ENCODE measurements at places on chromosomes 7 and 10. TPM values are rescaled to one million over a fixed set of nuclear protein-coding genes. Genes with fewer than 3 reads are reported as not detected.

DNA sequence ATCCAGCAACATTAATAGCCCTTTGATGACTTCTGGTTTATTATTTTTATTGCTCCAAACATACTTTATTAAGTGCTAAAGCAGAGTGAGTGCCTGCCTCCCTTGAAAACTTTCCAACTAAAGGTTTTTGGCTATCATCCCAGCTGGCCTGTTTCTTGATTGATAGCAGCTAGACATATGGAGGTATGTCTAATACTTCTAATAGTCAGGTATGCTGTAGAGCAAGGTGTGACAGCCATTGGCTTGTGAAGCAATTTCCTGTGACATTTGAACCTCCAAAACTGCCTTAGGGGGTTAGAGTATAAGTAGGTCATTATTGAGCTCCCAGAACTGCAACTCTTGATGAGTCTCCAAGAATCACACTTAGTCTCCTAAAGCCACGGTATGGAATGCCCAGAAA lies 55.8 kb downstream of the LOXL4 start:
- DNase-seq = no peak

CUBN gene
- 5.3 TPM for total RNA-seq

DNA sequence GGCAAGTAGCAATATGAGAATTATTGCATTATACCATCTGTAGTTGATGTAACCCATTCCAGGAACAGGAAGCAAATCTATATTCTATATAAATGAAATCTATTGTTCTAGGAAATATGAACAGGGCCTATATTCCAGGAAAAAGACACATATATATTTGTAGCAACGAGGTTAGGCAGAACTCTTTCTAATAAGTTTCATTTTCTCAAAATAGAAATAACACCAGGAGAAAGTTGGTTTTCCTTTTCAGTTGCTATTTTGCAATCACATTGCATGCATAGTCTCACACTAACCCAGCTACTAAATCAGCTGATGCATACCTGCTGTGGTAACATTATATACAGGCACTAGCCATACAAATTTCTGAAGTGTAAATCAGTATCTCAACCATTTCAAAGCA lies 6.2 kb upstream of the IFIT2 start:
- no peak for DNase-seq

DNA sequence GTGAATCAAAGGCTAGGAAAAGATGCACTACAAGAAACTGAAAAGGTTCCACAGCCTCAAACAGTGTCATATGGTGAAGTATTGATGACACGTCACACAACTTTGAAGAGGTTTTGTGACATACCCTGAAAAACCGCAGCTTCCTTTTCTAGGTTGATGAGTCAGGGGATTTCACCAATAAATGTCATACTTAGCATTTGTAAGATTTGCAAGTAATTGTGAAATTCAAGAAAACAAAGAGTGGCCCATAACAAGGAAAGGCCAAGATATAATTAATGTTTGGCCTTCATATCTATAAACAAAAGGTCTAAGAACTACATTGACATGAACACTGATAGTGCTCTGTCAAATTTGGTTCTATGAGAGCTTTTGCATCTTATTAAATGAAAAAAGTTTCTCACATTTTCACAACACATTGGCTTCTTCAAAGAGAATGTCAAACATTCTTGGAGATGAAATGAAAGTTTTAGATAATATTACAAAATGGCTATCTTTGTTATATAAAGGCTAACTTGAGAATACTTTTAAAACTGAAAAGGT lies 62.0 kb upstream of the NAMPT start:
- DNase-seq = peak; percentile 16

DNA sequence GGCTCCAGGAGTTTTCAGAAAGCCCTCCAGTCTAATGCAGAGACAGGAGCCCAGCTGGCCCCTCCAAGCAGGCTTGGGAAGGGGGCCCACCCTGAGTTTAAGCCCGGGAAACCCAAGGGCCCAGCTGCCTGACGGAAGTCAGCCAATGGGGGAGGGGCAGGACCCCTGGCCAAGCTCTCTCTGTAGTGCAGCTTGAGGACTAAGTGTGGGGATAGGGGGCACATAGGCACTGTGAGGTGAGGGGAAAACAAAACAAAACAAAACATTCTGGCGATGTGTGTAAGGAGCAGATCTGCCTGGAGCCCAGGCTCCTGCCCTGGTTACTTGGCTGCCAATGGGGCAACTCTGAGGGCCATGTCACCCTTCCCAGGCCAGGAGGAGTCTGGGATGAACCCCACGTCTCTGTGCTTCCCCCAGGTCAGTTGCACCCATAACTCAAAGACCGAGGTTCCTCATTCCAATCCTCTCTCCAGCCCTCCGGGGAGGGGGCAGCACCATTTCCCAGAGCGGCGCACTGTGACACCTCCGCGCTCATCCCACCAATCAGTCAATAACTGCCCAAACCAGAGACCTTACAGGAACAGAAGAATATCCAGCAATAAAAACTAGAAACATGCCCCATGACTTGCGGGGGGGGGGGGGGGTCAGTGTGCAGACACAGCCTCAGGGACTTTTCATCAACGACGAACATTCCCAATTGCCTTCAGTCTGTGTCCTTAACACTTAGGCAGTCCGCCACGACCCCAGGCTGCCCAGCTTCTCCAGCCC lies 1.7 kb downstream of the CXCL12 start:
- DNase-seq = no peak

PDZD7 gene
- 0.65 TPM for total RNA-seq

DNA sequence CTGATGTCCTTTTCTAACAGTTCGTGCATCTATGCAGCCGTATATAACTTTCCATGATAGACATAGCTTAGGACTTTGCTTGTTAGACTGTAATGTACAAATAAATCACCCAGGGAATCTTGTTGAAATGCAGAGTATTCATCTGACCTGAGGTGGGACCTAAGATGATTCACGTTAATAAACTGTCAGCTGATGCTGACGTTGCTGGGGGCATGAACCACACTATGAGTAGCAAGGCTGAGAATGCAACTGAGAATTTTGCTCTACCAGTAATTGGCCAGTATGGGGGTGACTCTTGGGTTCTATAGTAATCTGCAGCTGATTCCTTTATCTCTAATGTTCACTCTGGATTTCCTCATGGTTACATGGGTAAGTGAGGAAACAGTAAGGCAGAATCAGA lies 130.1 kb upstream of the MALRD1 start:
- no peak for DNase-seq

PODXL gene
- total RNA-seq = 0.47 TPM

DNA sequence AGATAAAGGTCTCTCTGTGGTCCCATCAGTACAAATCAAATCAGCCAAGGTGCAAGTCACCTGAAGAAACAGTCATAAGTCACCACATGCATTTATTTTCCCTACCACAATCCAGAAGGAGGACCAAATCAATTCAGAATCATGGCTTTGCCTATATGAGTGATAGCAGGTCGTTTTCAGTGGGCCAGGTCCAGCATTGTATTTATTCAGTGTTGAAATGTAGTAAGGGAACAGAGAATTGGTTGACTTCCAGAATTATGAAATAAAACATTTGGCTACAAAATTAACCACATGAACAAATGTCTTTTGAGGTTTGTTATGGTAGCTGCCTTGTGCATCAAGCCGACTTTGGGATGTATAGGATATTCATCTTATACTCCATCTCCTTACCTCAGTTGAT lies 88.4 kb downstream of the POLR1F start:
- no peak for DNase-seq

GRCh38 chr10:7297094-7297493 lies 113.7 kb downstream of the SFMBT2 start:
- no peak for DNase-seq

GRCh38 chr7:116159711-116160110 lies 50.6 kb upstream of the TES start:
- DNase-seq = no peak

- DNase-seq = no peak
Observed at GRCh38 chr7:52940481-52940880, 95.0 kb upstream of the POM121L12 start.

DNA sequence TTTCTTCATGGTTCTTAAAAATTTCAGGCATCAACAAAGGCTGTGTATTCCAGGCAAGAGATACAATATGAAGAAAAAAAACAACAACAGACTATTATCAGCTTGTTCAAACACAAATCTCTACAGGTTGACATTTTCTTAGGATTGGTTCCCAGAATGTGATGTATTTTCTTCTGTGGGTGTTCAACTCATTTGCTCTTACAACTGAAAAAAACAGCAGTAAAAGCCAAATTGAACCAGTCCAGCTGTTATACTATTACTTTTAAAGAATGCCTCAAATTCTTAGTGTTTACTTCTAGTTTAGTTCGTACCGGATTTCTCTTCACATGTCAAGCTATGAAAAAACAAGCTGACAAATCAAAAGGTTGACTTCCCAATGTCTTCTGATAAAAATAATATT lies 60.7 kb downstream of the CNTNAP2 start:
- DNase-seq = no peak

COMTD1 gene
- 18.1 TPM for total RNA-seq

DNA sequence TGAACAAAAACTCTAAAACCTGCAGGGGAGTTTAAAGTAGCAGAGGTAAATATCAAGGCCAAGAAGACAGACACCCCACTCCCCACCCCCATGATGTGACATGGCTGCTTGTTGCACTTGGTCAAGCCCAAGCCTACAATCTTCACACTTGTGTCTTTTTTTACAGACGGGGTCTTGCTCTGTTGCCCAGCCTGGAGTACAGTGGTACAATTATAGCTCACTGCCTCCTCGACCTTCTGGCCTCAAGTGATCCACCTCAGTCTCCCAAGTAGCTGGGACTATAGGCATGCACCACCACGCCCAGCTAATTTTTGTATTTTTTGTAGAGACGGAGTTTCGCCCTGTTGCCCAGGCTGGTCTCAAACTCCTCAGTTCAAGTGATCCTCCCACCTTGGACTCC lies 71.9 kb upstream of the CYTH3 start:
- DNase-seq = no peak

ZNF365 gene
- 1.6 TPM for total RNA-seq

NAT16 gene
- not detected for total RNA-seq

GRCh38 chr10:45452743-45453452 lies 78.9 kb downstream of the ALOX5 start:
- no peak for DNase-seq

DNA sequence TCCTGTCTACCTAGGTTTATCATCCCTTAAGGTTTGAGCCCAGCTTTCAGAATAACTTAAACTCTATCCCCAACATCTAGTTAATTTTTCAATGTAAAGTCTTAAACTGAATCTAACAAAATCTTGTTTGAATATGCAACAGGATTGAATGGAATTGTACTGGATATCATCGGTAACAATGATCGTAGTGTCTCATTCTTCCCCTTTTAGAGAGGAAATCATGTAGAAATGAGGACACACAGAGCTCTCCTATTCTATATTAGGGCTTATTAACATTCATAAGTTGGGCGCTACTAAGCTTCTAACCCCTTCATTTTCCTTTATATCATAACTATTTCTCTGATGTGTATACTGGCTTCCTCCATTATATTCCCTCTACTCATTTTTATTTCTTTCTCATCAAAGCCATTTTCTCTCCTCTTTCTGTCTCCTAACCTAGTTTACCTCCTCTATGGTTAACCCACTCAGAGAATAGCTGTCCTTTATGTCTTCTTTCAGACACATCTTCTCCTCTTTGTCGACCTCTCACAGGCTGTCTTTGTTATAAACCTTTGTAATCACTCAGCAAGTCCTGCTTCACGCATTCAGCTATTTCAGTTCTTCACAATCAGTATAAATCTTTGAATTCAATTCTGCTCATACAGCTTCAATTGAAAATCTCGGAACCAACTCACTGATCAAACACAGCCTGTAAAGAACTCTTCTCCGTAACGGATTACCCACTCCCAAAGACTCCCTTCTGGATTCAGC lies 1019.0 kb upstream of the C7orf33 start:
- DNase-seq = no peak

CYP3A5 gene
- total RNA-seq = not detected

- no peak for DNase-seq
Observed at GRCh38 chr7:64625114-64626082, 40.5 kb upstream of the ZNF107 start.

DNA sequence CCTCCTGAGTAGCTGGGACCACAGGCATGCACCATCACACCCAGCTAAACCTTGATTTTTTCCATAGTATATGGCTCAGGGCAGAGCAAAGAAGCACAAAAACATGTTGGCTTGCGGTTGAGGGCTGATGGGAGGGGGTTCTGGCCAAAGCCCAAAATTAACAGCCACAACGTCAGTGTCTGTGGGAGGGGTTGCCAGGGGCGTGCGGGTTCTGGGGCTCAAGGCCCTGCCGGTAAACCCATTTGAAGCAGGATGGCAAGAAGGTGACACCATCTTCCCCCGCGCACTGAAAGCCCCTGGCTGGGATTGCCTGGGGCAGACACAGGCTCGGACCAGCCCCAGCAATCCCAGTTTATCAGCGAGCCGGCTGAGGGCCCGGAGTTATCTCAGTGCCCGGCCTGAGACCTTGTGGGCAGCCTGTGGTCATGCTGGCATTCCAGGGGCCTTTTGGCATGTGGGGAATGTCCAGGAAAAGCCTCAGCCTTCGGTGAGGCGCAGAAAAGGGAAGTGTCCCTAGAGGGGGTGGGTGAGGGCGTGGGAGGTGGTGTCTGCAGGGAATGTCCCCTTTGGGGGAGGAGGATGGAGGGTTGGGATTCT lies 167.7 kb upstream of the TNRC18 start:
- DNase-seq = no peak

GRCh38 chr7:112752576-112752975 lies 37.6 kb downstream of the TMEM168 start:
- no peak for DNase-seq

DNA sequence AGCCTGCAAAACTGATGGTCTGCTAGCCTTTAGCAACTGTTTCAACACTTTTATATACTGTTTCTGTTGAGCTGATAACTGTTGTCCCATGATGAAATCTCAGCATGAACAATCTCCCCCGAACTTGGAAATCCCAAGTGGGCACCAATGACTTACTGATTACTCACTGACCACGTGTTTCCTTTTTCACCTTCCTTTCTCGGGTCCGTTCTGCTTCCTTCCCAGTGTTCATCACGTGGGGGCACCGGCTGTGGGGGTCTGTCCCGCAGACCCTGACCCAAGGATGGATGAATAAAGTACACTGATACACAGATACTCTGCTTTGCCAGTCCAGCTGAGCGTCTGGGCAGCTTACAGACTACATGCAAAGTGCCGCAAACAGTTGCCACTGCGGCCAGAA lies 39.0 kb upstream of the RASGEF1A start:
- DNase-seq = no peak

GRCh38 chr7:158759749-158760444 lies 55.3 kb upstream of the NCAPG2 start:
- no peak for DNase-seq

GIMAP7 gene
- total RNA-seq = 68.3 TPM

GRCh38 chr7:73726083-73726466 lies 6.6 kb upstream of the STX1A start:
- DNase-seq = no peak

GRCh38 chr10:127715782-127716378 lies 21.1 kb upstream of the FOXI2 start:
- DNase-seq = no peak

DNA sequence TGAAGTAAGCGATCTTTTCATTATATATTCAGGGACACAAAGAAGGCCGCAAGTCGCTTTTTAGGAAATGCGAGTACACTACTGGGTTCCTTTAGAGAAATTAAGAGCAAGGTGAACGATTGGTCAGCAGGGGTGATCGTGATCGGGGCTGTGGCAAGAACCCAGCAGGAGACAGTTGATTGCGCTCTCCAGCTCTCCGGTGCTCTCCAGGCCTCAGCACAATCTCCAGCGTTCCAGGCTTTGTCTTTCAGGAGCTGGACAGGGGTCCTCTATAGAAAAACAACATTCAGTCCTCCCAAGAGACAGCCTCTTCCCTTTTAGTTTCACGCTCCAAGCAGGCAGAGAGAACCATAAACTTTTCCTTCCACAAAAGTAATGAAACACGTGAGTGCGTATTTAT lies 170.5 kb upstream of the KLF6 start:
- DNase-seq = no peak

IDI2 gene
- not detected for total RNA-seq

- DNase-seq = no peak
Observed at GRCh38 chr7:24843821-24844434, 86.7 kb upstream of the GSDME start.

STEAP2 gene
- total RNA-seq = not detected
